ENCODE measurements at places on chromosomes 7 and 10.

GRCh38 chr7:73504017-73504416 lies 18.1 kb downstream of the BAZ1B start:
- no peak for DNase-seq

GRCh38 chr7:123494193-123494796 lies 40.1 kb downstream of the IQUB start:
- DNase-seq = peak; percentile 7

DNA sequence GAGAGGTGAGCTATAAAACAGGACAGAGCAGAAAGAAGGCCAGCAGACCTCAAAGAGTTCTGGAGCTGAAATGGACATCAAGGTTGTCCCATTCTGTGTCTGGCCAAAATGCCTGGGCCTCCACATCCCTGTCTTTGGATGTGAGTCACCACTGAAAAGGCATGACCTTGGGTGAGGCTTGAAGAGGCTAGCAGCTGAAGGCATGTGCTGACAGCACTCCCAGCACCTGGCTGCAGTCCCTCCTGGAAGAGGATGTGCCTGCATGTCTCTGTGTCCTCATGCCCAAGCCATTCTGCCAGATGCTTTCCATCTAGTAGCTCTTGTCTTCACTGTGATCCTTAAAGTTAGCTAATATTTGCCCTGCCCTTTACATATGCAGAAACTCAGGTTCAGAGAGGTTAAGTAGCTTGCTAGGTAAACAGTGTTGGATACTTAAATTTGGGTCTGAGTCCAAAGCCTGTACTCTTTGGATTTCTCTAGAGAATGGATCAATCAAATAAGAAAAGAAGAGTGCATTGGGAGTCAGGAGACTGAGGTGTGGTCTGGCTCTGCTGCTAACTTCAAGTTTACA lies 35.8 kb downstream of the HECW1 start:
- no peak for DNase-seq

- DNase-seq = no peak
Measured at GRCh38 chr7:134813663-134814396, 34.4 kb downstream of the CALD1 start.

DNA sequence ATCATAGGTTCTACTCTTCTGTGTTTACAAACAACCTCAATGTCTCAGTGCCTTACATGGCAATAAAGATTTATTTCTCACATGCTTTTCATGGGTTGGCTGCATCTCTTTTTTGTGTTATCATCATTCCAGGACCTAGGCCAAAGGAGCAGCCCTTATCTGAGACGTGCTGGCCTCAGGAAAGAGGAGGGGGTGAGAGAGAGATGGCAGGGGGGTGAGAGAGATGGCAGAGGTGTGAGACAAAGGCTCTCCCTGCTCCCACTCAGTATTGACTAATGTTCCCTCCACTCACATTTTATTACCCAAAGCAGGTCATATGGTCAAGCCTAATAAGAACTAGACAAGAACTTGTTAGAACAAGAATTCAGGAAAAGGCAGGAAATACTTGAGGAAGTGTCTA lies 120.1 kb upstream of the PRR15 start:
- no peak for DNase-seq

GRCh38 chr7:49255054-49255453 lies 330.7 kb downstream of the CDC14C start:
- DNase-seq = no peak

- no peak for DNase-seq
Measured at GRCh38 chr7:107606303-107606702, 26.3 kb downstream of the BCAP29 start.

DNA sequence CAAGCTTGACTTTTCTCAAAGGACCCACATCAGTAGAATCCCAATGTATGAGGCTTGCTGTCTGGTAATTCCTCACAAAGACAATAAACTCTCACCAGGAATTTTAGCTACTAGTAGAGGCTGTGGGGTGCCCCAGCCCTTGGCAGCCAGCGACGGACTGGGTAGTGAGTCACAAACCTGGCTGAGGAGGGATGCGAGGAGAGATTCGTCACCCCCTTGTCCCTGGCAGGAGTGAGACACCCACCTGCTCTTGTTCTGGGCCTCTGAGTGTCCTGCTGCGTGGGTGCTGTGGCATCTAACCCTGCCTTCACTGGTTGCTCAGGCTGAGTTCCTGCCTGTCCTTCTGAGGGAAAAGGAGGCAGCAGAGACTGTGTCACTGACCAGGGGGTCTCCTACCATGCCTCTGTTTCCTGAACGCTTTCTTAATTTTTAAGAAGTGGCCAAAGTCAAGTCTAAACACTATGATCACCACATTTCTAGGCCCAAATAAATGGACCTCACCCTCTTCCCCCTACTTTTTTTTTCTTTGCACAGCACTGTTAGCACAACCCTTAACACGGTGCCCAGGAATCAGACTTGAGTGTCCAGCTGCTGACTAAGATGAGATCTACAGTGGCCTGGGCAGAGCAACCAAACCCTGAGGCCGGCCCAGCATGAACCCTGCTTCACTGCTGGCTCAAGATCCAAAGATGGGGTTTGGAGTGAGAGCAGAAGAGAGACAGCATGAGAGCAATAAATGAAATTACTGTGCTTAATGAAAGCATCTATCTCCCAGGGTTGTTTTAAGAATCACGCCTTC lies 146.4 kb downstream of the ANLN start:
- no peak for DNase-seq

DNA sequence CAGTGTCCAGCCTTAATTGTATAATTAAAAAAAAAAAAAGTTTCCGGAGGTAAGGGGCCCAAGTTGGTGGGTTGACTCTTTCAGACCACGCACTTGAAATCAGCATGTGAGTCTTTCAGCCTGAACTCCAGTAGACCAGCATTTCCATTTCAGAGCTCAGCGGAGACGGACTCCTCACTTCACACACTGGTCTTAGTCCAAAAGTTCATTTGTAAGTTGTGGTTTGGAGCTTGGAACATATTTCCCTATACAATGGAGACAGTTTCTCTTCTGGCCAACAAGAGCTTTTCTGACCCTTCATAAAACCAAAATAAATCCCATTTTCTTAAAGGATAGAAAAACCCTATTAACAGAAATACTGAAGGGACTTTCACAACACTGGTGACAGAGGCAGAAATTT lies 41.0 kb downstream of the ATXN7L1 start:
- no peak for DNase-seq

DNA sequence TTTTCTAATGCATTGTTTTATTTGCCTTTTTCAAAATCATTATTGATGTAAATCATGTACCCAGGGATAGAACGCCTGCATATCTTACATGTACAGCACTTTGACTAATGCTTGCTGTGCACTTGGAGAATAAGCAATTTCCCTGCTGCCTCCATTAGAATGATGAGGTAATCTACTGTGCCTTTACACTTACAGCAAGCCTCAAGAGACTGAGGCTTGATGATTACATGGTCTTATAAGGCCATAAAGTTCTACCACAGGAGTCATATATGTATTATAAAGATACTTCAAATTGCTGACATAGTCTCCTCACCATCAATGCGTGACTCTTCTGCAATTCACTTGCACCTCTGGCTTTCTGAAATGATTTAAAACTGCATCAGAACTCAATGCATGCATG lies 328.6 kb upstream of the HGF start:
- DNase-seq = no peak

DNA sequence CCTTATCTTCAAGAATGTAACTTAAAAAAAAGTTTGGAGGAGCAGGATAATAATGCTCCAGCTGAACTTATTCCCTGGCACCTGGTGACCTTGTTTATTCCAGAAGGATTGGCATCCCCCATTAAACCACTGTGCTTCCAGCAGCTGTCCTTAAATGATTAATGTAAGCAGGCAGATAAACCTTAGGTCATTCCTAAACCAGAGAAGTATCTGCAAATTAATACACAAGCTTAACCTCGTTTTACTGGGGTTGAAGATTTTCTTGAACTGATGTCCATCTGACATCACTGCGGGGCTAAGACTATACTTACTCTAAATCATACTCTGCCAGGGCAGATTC lies 116.1 kb upstream of the PALS2 start:
- no peak for DNase-seq

DNA sequence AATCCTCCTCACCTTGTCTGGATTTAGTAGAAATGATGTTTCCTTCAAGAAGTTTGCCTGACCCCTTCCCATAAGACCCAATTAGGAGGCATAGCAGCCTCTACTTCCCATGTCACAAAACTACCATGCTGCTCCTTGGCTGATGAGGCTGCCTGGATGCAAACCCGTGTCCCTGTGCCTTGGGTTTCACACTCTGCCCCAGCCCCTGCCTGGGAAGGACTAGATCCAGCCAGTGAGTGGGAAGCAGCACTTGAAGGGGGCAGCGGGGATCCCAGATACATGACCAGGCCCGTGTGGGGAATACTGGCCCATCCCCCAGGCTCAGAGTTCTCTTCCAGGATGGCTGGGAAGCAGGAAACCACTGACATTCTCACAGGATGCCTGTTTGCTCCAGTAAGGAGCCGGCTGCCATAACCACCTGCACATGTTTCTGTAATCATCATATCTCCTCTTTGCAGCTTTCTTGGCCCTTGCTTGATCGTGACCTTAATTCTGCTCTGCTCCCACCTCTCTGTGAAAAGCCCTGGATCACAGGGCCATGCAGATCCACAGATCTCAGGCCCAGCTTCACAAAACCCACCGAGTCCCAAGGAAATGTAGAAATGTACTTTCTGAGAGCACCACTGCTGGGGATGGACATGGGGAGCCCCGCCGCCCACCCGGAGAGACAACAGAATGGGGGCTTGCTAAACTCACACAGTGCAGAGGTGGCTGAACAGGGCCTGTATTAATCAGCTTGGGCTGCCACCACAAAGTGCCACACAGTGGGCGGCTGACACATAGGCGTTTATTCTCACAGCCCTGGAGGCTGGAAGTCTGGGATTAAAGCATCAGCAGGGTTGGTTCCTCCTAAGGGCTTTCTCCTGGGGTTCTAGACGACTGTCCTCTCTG lies 287.8 kb upstream of the IGFBP3 start:
- DNase-seq = no peak

- no peak for DNase-seq
Measured at GRCh38 chr7:5143106-5143505, 46.9 kb upstream of the WIPI2 start.

- DNase-seq = no peak
Measured at GRCh38 chr10:79070081-79070605, 1.4 kb downstream of the ZMIZ1 start.

- DNase-seq = no peak
Measured at GRCh38 chr7:137386966-137387365, 43.4 kb upstream of the PTN start.

- DNase-seq = no peak
Measured at GRCh38 chr7:16531707-16532106, 5.1 kb downstream of the LRRC72 start.

DNA sequence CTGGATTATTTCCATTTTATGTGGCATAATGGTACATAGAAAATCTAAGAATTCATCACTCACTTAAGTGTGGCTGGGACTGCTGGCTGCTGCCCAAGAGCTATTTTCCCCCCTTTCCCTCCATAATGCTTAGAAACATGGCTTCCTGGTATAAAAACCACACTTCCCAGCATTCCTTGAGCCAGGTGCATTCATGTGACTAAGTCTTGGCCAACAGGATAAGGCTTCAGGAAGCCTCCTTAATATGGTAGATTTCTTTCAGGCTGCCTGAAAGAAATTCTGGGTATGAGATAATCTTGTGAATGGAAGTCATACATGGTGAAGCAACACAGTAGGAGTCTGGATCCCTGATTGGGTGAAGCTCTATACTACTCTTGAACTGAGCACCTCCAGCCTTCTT lies 178.0 kb downstream of the JAZF1 start:
- no peak for DNase-seq

GRCh38 chr10:84173501-84173929 lies at the start of gene GPR15LG:
TSS of gene GPR15LG (plus strand) at chr10:84173801. CDS start at chr10:84173852, 51 bp downstream.
- no peak for DNase-seq

DNA sequence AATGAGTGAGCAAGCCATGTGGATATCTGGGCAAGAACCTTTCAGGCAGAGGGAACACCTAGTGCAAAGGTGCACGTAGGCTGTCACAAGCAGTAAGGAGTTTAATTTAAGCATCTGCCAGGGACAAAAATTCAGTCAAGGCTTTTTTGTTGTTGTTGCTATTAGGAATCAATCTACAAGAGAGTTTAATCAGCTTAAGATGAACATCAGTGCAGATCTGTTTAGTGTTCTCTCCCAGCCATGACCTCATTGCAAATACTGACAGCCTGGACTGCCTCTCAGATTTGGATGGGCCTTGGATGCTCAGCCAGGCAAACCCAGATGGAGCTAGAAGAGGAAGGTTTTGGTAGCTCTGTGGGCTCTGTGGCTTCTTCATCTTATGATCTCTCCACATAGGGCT lies 3.3 kb upstream of the GLCCI1 start:
- no peak for DNase-seq

DNA sequence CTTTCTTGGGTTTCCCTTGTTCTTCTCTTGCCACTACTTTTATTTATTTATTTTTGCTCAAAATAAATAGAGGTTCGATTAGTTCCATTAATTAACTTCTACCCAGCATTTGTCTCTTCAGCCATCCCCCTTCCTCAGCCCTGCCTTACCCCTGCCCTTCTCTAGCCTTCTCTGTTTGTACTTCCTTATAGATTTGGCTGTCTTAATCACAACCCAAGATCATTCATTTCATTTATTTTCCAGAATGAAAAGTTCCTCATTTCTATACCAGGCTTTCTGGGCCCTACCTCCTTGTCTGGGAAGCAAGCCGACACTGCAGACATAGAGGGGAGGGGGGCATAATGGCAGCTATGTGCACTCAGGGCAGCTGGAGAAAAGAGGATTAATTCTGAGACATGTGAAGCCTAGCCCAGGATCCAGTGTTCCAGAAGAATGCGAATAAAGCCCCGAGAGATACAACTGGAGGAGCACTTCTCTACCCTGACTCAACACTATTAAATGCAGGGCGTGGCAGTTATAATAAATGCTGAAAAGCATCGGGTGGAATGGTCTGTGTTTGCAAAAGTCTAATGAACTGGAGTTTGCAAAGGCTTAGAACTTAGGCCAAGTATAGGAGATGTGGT lies 6.4 kb upstream of the PDCD4 start:
- DNase-seq = peak; percentile 20

DNA sequence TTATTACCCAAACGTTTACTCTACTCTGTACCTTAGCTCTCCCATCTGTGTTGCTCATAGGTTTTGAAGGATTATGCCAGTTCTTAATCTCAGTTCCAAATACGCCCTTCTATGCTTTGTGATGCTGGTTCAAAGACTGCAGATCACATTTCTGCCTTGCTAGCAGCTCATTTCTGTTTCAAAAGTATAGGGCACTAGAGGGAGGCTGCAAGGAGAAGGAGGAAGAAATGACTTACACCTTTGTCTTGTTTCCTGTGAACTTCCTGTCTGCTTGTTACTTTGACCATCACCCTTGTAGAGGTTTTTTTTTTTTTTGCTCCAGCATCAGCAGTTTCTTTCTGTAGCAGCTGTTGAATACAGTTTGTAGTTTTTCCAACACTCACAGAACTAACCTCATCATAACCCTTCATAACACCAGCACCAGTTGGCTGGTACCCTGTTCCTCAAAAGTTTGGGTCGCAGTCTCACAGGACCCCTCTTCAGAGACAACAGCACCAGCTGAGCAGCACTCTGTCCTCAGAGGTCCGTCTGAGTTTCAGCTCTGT lies 16.5 kb downstream of the SLK start:
- no peak for DNase-seq

Measured in HTR-8/SVneo (cell line).